Non-pigmented ciliary epithelial cell (primary cell): ENCODE measurements at places on chromosomes 5 and 9.
A peak's percentile ranks its signal among the peaks of the same experiment; 100 is the strongest.

GRCh38 chr9:127059030-127059429 is 63.4 kb downstream of the ANGPTL2 start:
- DNase-seq, result no peak

GRCh38 chr9:117706421-117707116 is 2.4 kb downstream of the TLR4 start:
- no peak for DNase-seq

GRCh38 chr9:26669701-26670670 is 222.6 kb downstream of the CAAP1 start:
- no peak for DNase-seq

- DNase-seq, result peak; percentile 15
Observed at GRCh38 chr5:168679515-168679920, 100.3 kb upstream of the PANK3 start.

DNA sequence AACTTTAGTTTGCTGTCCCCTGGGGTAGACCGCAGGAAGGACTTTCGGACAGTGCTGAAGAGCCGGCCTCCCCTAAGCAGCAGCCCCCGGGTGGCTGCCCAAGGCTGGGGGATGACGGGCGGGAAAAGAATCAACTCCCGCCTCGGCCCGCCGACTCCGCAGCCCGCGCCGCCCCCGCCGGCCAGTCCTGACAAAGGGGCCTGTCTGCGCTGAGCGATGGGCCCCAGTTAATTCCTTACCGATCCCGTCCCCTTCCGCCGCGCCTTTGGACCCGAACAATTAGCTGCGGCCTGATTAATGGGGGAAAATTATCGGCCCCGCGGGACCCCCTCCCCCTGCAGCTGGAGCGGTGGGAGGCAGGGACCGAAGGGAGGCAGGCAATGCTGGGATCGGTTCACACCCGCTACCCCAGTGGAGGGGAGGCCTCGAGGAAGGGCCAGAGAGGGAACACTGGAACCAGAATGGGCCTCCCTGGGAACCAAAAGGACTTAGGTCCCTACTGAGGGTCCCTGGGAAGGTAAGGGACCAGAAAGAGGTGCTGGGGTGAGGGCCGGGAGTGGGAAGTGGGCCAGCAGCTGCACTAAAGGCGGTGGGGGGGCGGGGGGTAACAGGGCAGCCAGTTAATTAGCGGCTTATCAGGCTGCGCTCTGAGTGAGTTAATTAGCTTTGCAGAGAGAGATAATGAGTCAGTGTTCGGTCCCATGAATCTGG is 4.2 kb downstream of the ARID3C start:
- DNase-seq, result no peak

DNA sequence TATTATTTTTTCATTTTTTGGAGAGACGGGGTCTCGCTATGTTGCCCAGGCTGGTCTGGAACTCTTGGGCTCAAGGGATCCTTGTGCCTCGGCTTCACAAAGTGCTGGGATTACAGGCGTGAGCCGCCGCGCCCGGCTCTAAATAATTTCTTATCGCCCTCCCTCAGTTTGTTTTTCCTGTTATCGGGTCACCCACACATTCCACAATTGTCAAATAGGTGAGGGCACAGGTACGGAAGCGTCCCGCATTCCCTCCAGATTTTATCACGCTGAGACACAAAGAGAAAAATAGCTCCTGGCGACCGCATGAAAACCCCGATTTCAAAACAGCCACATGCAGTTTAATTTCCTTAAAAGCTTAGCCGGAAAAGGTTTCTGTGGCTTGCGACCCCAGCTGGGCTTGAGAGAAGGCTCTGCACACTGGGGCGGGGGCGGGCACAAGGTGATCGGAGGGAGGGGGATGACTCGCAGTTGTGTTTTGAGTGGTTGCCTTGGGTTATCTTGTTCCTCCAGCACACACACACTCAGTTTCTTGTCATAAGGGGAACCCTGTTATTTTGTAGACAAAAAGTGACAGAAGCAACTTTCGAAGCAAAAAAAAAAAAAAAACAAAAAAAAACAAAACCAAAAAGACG is 717 bp upstream of the IQGAP2 start:
- no peak for DNase-seq

DNA sequence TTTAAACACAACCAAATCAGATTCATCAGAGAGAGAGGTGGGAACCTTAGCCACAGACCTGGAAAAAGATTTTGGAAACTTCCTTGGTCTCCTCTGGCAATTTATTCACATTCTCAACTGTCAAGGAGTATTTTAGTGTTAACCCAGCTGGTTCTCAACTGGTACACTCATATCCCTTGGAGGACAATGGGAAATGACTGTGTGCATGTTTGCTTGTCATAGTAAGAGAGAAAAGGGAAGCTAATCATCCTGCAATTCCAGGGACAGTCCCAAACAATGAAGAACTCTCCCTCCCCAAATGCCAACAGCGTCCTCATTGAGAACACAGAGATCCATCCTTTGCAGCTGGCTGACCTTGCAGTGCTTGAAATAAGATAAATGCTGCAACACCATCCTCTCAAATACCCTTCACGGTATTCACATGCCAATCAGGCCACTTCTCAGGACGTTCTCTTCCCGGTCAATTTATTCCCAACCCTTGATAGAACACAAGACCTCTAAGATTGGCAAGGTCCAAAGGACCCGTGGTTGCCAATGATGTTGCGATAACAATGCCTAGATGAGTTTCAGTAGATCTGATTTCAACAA is 75.5 kb downstream of the EPB41L4B start:
- no peak for DNase-seq

DNA sequence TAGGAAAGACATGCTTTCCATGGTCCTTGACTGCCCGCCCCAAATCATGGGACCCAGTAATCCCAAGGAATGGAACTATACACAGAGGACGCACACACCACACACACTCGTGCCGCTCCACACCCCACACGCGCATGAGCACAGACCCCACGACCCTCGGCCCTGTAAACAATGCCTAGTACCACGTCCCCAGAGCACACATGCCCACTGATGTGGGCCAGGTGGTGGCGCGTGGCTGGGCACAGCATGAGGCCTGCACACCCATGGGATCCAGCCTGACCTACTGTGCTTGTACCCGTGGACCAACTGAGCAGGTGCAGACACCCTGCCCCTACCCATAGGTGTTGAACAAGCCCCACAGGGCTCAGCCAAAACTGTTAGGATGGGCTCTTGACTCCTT is 739 bp downstream of the DBH start:
- no peak for DNase-seq

DNA sequence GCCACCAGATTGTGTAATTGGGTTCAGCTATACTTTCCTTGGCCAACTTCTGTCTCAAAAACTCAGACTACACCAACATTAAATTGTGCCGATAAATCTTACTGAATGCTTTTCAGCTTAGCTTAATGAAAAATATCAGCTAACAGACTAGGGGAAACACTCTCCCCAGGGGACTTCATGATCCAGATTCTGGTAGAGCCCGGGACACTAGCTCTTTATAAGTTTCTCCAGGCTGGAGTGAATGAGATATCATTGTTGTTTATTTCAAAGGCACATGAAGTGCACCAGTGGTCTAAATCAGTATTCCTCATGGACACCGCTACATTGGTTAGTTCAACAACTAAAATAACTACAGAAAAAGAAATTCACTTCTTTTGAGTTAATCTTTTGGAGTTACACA is 10.5 kb upstream of the LHFPL2 start:
- no peak for DNase-seq

DNA sequence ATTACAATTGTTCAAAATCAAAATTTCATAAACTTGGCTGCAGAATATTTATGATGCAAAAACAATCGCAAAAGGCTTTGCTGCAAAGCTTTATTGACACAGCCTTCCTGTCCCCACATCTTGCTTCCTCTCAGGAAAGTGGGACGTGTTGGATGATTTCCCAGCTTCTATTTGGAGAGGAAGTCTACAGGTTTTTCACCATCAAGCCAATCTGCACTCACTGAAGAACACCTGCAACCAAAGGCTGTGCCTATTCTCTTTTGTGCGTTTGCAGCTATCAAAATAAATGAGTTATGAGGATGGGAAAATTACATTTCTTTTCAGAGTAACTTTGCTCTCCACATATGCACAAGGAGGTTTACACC is 214.4 kb downstream of the PLK2 start:
- DNase-seq, result no peak

DNA sequence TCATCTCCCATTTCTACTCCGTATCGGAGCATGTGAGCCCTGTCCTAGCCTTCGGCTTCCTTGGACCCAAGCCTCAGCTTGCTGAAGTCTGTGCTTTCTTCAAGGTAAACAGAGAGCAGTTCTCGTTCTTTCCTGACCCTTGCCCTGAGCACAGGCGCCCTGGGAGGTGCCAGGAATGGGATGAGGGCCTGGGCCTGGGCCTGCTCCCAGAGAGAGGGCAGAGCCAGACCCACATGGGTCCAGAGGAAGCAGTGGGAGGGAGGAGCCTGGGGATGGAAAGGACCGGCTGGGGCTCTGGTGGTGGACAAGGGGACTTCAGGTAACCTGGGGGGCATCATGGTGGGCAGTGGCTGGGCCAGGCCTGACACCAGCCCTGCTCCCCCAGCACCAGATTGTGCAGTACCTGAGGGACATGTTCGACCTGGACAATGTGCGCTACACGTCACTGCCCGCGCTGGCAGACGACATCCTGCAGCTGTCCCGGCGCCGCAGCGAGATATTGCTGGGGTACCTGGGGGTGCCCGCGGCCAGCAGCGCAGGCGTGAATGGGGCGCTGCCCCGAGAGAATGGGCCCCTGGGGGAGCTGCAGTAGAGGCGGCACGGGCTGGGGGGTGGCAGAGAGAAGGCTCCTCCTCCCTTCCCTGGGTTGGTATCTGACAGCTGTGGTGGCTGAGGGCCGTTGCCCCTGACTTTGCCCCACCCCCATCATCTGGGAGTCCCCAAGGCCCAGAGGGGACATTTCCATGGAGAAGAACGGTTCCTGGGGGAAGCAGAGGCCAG is 10.9 kb upstream of the DOLPP1 start:
- DNase-seq, result no peak

DNA sequence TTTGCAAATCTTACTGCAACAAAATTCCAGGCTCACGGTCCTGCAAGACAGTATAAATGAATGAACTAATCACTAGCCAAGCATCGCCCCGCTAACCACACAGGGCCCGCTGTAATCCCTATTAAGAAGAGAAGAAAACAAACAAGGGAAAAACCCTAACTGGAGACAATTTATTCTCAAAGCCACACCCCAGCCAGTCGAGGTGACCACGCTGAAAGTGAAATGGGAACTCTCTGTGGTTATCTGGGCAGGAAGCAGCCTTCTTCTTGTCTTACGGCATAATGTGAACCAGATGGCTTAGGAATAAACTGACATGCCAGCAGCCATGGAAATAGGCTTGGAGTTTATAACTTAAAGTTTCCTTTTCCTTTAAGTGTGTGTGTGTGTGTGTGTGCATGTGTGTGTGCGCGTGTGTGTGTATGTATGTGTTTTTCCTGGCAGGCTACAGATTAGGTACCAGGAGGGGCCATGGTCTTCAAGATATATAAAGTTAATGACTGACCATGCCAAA is 120.2 kb downstream of the SEMA6A start:
- DNase-seq, result peak; percentile 79

- DNase-seq, result no peak
Observed at GRCh38 chr5:80048084-80048780, 13.1 kb downstream of the THBS4 start.

- no peak for DNase-seq
Observed at GRCh38 chr5:170360709-170361108, 28.5 kb downstream of the KCNMB1 start.

- DNase-seq, result no peak
Observed at GRCh38 chr5:52964138-52964537, 25.0 kb upstream of the ITGA2 start.

DNA sequence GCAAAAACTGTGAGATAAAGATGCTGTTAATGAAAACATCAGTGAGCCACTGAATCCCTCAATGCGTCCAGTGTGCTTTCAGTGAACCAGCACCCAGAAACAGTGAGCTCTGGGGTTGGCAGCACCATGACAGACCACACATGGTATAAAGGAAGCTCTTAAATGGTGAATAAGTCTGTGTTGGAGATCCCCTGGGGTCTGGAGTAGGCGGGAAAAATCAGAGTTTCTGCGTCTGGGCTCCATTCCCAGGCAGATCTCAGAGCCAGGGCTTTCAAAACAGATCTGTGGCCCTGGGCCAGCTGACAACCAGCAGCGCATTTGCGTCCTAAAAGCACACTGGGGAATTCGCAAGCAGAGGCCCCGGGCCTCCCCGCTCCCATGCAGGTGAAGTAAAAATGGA is 233.5 kb downstream of the FRMD3 start:
- DNase-seq, result peak; percentile 55

GRCh38 chr9:125255781-125256391 is 5.7 kb upstream of the GAPVD1 start:
- DNase-seq, result no peak

GRCh38 chr5:9930156-9930555 is 300.0 kb upstream of the TAS2R1 start:
- DNase-seq, result no peak

DNA sequence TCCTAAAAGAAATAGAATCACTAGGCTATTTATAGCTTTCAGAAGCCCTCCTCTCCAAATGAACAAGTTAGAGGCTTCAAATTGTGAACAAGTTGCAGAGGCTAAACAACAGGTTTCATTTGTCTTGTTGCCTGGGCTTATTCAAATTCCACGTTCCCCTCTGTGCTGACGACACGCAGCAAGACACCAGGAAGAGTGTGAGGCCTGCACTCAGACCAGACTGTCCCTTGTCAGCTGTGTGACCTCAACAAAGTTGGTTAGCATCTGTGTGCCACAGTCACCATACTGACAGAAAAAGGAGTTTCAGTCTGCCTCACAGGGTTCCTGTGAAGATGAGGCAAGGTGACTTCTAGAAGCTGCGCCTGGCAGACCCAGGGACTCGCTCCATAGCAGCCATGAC is 22.1 kb upstream of the GABBR2 start:
- DNase-seq, result no peak

DNA sequence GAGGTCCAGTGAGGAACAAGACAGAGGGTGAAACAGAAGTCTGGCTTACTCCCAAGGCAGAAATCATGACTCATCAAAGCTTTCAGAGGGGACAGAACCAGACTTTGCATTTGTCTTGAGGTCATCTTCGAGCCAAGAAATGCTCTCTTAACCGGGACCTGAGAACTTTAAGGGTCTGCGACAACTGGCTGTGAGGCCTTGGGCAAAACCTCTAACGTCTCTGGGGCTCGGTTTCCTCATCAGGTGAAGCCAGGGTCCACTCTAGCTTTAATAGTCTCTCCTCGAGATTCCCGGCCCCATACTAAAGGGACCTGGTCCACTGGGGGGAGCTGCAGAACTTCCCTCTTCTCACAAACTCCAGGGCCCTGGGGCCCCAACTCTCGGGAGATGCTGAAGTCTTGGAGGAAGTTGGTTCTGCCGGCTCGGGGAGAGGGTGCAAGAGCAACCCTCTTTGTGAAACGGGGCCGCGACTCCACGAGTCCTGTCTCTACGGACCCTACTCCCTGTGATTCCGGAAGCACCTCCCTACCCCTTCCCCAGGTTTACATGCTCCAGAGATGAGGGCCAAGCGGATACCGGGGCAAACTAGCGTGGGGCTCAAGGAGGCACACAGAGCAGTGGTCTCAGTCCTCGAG is 2.6 kb downstream of the GLIS3 start:
- peak; percentile 68 for DNase-seq

GRCh38 chr5:170427672-170428236 is 38.6 kb upstream of the KCNMB1 start:
- DNase-seq, result no peak

GRCh38 chr9:126681336-126681735 is 67.6 kb downstream of the LMX1B start:
- no peak for DNase-seq
